Activated T-helper 9 cell treated with anti-CD3 and anti-CD28 coated beads, Interleukin-2, amount 50 U/mL, for 16 hours (primary cell): ENCODE measurements at places on chromosomes 16 and 17.

DNA sequence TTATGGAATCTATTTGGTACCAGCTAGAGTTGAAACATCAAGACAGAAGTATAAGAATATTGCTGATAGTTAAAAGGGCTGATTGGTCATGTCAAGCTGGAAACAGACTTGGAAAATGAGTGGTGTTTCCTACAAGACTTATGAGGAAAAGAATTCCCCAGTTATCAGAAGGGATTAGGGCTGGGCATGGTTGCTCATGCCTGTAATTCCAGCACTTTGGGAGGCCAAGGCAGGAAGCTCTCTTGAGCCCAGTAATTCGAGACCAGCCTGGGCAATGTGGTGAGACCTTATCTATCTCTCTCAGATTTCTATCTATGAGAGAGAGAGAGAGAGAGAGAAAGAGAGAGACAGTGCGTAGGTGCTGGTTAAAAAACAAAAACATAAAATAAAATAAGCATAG is 139.5 kb upstream of the PMFBP1 start:
- no peak for DNase-seq

GRCh38 chr16:63702981-63703590 is 1418.8 kb downstream of the CDH11 start:
- no peak for DNase-seq

DNA sequence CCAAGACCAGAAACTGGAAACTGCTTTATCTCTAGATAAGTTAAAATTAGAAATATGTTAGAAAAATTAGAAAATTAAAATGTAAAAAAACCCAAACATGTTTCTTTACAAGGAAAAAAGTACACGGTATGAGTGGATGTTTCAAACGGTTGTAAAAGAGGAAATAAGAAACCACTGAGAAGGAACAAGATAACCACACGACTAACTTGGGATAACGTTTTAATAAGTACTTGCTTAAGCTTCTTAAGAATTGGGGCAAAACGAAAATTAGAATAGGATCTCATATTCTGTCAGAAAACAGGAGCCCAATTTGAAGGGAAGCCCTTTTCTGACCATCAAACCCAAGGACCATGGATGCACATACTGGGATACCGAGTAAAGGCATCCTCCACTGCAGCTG is 31.0 kb downstream of the MBTPS1 start:
- no peak for DNase-seq

DNA sequence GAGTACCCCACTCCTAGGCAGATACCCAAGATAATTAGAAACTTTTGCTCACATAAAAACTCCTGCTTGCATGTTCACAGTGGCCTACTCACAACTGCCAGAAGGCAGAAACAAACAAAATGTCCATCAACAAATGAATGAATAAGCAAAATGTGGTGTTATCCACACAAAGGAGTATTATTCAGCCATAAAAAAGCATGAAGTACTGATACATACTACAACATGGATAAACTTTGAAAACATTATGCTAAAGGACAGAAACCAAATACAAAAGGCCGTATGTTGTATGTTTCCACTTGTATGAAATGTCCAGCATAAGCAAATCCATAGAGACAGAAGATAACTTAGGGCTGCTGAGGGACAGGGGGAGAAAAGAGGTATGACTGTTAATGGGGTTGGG is 1.9 kb downstream of the HSDL1 start:
- no peak for DNase-seq

- DNase-seq, result no peak
Measured at GRCh38 chr16:12460064-12460392, 343.7 kb downstream of the CPPED1 start.

DNA sequence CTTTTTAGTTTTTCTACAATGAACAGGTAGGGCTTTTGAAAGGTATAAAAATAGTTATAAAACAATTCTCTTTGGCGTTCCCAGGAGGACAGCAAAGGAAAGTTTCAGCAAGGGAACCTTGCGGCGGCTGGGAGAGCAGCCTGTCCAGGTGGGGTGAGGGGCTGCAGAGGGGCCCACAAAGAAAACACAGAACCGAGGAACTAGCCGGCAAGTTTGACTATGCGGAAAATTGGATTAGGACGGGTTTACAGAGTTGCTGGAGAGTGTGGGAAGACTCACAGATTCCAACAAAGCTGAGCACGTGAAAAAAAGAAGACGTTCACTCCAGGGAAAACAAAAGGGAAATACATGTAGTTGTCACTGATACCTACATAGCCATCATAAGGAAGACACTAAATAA is 40.2 kb upstream of the METTL16 start:
- DNase-seq, result no peak

DNA sequence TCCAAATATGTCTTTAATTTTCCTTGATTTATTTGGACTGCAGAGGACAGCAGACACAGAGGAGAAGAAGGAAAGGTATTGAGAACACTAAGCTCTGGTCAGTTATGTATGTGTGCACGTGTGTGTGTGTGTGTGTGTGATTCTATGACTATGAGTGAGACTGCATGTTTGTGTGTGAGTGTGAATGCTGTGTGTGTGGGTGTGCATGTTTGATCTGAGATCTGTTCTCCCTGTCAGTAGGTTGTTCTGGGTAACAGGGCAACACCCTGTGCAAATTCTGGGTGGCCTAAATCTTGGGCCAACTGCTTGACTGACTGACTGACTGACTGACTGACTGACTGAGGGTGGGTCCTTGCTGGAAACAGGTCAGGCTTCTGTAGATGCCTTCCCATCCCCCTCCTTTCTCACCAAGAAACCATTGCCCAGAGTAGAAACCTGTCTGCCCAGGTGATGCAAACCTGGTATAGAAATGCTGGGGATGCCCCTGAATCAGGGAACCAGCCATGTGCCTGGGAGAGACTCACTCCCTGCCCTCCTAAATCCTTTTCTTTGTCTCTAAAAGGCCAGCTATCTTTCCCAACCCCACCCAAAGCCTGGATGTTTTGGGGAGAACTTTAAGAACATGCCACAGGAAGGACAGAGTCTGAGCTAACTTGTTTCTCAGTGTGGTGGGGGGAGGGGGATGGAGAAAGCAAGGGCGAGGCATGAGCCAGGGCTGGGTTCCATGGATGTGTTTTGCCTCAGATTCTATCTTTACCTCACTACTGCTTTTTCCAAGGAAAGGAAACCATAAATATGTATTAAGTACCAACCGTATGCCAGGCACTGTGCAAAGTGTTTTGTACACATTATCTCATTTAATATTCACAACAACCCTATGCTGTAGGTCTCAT is 4.5 kb upstream of the NR1D1 start:
- DNase-seq, result no peak

- no peak for DNase-seq
Measured at GRCh38 chr16:86956437-86956836, 360.8 kb downstream of the C16orf95 start.

DNA sequence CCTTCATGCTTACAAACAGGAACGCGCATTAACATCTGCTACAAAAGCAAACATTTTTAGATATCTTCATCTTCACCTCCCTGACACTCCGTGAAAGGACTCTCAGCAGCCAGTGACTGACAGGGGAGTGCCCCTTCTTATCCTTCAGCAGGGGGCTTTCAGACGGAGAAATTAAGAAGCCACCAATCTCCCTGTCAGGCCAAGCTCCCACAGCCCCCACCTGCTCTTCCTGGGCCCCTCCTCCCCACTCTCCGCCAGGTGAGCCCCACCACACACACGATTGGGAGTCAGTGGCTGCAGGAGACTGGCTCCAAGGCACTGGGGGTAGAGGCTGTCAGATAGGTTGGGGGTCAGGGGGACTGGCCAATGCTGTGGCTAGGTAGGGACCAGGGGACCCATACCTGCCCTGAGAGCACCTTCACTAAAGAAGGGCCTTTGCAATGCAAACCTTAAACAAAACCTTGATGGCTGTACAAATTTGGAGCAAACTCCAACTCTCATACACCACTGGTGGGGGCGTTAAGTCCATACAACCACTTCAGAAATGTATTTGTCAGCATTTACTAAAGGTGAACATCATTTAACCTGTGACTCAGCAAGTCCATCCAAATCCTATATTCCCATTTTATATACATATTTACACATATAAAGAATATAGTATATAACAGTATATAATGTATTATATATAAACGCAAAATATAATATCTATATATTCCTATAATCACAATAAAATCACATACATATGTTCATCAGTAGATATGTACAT is 232.2 kb downstream of the ZNF423 start:
- DNase-seq, result no peak

GRCh38 chr16:6484081-6484480 is 848.6 kb upstream of the RBFOX1 start:
- DNase-seq, result no peak

GRCh38 chr17:66469088-66469442 is 166.7 kb downstream of the PRKCA start:
- DNase-seq, result no peak

- no peak for DNase-seq
Measured at GRCh38 chr16:26269673-26270072, 577.9 kb downstream of the HS3ST4 start.

DNA sequence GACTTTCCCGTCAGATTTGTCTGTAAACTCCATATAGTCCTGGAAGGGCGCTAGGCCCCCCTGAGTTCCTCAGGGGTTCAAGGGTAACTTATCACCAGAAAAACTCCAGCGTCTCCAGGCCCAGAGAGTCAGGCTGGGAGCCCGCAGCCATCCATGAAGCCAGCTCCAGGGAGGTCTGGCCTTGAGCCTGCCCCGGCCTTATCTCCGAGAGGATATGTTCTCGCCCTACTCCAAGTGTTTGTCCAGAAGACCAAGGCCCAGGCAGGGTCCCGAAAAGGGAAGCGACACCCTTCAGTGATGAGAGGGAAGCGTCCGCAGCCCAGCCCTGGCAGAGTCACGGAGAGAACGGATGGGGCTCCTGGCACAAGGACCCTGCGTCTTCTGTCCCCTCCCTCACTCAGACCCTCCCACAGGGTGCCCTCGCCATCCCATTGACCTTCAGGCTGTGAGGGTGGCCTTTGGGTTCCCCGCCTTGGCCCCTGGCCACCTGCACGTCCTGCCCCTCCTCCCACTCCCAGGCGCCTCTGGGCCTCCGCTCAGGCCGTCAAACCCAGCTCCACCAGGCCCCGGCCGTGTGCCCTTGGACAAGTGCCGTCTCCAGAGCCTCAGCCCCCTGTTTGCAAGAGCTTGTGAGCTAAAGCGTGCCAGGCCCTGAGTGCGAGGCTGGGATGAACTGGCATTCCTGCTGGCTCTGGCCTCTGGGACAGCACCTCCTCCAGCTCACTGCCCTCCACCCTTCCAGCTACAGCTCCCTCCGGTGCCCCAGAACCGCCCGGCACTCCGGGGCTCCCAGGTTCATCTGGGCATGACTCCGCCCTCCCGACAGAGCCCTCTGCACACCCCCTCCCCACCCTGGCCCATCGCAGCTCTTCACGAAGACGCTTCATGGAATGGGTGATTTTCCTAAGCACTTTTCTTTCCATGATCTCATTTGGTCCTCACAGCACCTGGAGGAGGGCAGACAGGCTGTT is 83.4 kb downstream of the ZDHHC7 start:
- DNase-seq, result no peak

GRCh38 chr17:75830164-75831031 is 13.8 kb downstream of the UNC13D start:
- no peak for DNase-seq

GRCh38 chr16:86825631-86826030 is 247.3 kb downstream of the FOXL1 start:
- DNase-seq, result no peak

- DNase-seq, result no peak
Measured at GRCh38 chr16:2963723-2964474, at the start of gene KREMEN2. TSS of gene KREMEN2 (plus strand) at chr16:2964275. CDS start at chr16:2964521, 246 bp downstream.

DNA sequence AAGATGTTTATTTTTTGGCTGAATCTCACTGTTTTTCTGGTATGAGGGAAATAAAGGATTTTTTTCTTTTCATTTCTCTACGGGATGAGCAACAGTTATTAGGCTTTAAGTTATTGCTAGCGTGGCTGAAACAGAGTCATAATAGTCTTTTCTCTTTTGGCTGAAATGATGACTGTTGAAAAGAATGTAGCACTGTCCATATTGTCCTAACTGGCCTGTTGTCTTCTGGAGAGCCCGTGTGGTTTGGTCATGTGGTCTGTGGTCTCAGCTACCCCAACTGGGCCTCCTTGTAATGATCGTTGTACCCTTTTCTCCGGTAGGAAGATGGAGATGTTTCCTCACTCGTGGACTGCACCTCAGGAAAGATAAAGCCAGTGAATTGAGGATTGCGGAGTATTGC is 36.6 kb downstream of the EPN2 start:
- DNase-seq, result no peak

- peak; percentile 69 for DNase-seq
Measured at GRCh38 chr16:27179500-27180072, 23.7 kb upstream of the KDM8 start.

DNA sequence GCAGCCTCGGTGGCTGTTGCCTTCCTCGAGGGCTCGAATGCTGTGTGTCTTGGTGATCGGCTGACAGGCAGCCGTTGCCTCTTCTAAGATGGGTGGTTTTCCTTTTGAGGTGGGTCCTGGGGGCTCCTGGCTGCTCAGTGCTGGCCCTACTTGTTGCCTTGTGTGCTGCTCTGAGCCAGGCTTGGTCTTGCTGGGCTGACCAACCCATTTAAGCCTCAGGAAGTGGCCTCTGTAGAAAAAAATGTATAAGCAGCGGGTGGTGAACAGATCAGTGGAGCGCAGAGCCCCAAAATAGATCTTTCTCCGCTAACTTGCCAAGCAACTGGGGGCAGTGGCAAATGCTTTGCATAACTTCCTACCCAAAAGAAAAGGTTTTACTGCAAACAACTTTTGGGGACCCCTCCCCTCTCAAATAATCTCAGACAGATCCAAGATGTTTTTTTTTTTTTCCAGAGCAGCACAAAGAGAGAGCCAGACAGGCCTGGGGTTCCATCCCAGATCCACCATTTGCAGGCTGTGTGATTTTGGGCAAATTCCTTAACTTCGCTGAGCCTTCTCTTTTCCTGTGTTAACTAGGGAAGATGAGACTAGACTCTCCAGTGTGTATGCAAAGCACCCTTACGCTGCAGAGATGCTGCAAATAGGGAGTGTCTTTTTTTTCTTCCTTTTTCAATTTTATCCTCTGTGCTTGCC is 42.5 kb downstream of the PLCG2 start:
- no peak for DNase-seq

GRCh38 chr17:17835415-17836249 is 1.2 kb downstream of the SREBF1 start:
- no peak for DNase-seq

GRCh38 chr16:52364500-52364899 is 182.4 kb downstream of the TOX3 start:
- DNase-seq, result no peak

GRCh38 chr16:77191259-77191969 is 424 bp downstream of the MON1B start:
- peak; percentile 19 for DNase-seq

DNA sequence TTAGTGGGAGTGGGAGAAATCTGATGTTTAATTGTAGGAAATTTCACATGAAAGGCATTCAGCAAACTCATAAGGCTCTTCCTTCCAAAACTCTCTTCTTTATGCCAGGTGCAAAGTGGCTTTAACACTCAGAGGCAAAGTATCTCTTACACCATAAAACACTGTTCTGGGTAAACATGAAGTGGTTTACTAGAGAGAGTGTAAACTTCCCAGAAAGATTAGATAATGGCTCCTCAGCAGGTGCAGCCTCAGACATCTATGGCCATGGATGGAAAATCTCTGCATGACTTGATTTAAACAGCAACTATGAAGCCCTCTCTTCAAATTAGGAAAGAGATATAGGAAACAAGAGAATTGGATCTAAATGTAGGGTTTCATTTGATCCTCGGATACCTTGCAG is 583.1 kb upstream of the SALL1 start:
- DNase-seq, result no peak

- no peak for DNase-seq
Measured at GRCh38 chr16:85376292-85377095, 236.6 kb upstream of the GSE1 start.

GRCh38 chr17:14784997-14785696 is 480.0 kb downstream of the PMP22 start:
- DNase-seq, result no peak
